ENCODE measurements at places on chromosomes 2 and 18. TPM values are rescaled to one million over a fixed set of nuclear protein-coding genes. Genes with fewer than 3 reads are reported as not detected.

DNA sequence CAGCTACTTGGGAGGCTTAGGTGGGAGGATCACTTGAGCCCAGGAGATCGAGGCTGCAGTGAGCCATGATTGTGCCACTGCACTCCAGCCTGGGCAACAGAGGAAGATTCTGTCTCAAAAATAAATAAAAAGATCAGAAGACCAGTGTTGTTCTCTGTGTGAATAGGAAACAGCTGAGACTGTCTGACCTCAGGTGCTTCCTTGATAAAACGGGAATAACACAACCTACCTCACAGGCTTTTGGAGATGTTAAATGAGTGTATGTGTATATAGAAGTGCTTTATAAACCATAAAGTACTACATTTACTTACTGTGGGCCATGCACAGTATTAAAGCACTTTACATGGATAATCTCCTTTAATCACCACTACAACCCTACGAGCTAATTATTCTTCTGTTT is 9.9 kb upstream of the CETN1 start:
- peaks cover 2% of the 10 kb centered on the region for H3K4me1 ChIP-seq
- H3K36me3 ChIP-seq = no peaks in the 10 kb centered on the region
- H3K27me3 ChIP-seq = no peaks in the 10 kb centered on the region

GRCh38 chr2:113166187-113166645 is 7.6 kb upstream of the PSD4 start:
- H3K4me3 ChIP-seq = no peak overlapping the region
- no peak for DNase-seq
- no peaks in the 10 kb centered on the region for H3K36me3 ChIP-seq
- H3K27me3 ChIP-seq = no peaks in the 10 kb centered on the region

DNA sequence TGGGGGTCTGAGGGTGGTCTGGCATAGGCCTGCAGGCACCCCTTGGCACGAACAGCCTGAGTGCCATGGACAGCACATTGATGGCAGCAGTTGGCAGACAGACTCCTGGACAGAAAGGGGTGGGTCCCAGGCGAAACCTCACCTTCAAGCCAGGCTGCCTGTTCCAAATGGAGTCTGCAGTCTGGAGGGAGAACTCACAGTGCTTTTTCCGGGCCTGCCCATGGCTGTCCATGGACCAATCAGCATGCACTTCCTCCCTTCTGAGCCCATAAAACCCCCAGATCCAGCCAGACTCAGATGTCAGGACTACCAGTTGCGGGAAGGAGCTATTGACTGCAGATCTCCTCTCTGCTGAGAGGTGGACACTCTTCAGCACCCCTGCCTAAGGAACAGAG is 694.6 kb upstream of the ACVR2A start:
- no peaks in the 10 kb centered on the region for H3K4me1 ChIP-seq
- H3K27ac ChIP-seq = no peak overlapping the region
- no peak overlapping the region for H3K4me3 ChIP-seq
- H3K27me3 ChIP-seq = no peaks in the 10 kb centered on the region
- DNase-seq = no peak

DNA sequence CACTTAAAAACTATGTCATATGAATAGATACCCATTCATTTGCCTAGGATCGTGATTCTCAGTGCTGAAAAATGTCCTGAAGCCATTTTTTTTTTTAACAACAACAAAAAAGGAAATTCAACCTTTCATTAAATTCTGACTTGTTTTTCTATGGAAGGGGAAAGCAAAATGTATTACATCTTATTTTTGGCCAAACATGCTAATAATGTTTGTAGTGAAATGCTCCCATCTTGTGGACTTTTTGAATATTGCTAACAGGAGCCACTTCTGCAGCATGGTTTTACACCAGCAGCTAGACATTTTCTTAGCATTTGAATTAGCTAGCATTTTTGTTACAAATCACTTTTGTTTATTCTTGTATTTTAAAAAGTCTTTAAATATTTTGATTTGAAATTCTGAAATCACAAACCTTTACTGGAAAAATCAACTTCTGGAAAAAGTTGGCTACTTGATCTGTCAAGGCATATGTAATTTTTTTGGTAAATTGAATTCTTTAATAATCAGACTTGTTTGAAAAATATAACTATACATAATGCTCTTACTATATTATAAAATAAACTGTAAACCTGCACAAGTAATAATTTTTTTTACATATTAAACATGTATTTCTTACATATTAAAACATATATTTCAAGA is 75.8 kb downstream of the KIDINS220 start:
- no peak overlapping the region for H3K27ac ChIP-seq
- H3K4me1 ChIP-seq = no peaks in the 10 kb centered on the region
- H3K27me3 ChIP-seq = no peaks in the 10 kb centered on the region
- DNase-seq = peak; percentile 56

Gene MBP
- total RNA-seq = 61.2 TPM

- DNase-seq = no peak
- peaks cover 12% of the 10 kb centered on the region for H3K4me1 ChIP-seq
- no peaks in the 10 kb centered on the region for H3K27me3 ChIP-seq
- no peaks in the 10 kb centered on the region for H3K36me3 ChIP-seq
- no peak overlapping the region for H3K4me3 ChIP-seq
Measured at GRCh38 chr18:44741085-44741484, 60.4 kb downstream of the SETBP1 start.

Gene SLC14A1
- 8.5 TPM for total RNA-seq

DNA sequence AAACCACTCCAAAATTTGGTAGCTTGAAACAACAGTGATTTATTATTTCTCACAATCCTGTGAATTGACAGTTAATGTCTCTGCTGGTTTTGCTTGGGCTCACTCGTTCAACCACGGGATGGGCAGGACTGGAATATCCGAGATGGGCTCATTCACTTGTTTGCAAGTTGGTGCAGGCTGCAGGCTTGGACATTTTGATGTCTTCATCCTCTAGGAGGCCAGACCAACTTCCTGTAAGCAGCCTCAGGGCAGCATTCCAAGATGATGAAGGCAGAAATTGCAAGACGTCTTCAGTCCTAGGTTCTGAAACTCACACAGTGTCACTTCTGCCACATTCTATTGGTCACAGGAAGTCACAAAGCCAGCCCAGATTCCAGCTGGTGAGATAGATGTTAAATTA is 47.1 kb downstream of the GPR39 start:
- no peaks in the 10 kb centered on the region for H3K36me3 ChIP-seq
- no peaks in the 10 kb centered on the region for H3K27me3 ChIP-seq

Gene IL1R1
- total RNA-seq = 95.9 TPM

- no peak for DNase-seq
- no peaks in the 10 kb centered on the region for H3K4me1 ChIP-seq
- H3K36me3 ChIP-seq = no peaks in the 10 kb centered on the region
- no peaks in the 10 kb centered on the region for H3K27me3 ChIP-seq
- H3K4me3 ChIP-seq = no peak overlapping the region
- no peak overlapping the region for H3K27ac ChIP-seq
Measured at GRCh38 chr2:50672282-50672681, 359.6 kb downstream of the NRXN1 start.

DNA sequence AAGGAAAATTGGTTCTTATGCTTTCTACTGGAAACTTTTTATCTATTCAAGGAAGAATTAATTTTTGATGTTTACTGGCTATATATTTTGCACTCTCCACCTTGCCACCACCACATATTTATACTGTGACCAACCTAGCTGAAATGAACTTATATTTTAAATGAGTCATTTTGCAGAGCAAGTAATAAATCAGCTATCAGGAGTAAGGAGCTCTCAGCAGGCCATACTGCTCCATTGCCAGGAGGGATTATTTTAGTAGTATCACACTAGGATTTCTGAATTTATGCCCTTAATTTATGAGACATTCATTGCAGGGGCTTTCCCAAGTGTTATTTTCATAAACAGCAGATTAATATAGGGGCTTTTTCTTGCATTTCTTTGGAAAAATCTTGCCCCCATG is 125.8 kb upstream of the CYP1B1 start:
- H3K36me3 ChIP-seq = no peaks in the 10 kb centered on the region
- H3K4me1 ChIP-seq = no peaks in the 10 kb centered on the region
- no peak overlapping the region for H3K4me3 ChIP-seq
- DNase-seq = no peak
- no peak overlapping the region for H3K27ac ChIP-seq

GRCh38 chr2:192010073-192010472 is 163.2 kb upstream of the CAVIN2 start:
- H3K4me3 ChIP-seq = no peak overlapping the region
- no peak overlapping the region for H3K27ac ChIP-seq
- H3K36me3 ChIP-seq = no peaks in the 10 kb centered on the region
- DNase-seq = no peak

DNA sequence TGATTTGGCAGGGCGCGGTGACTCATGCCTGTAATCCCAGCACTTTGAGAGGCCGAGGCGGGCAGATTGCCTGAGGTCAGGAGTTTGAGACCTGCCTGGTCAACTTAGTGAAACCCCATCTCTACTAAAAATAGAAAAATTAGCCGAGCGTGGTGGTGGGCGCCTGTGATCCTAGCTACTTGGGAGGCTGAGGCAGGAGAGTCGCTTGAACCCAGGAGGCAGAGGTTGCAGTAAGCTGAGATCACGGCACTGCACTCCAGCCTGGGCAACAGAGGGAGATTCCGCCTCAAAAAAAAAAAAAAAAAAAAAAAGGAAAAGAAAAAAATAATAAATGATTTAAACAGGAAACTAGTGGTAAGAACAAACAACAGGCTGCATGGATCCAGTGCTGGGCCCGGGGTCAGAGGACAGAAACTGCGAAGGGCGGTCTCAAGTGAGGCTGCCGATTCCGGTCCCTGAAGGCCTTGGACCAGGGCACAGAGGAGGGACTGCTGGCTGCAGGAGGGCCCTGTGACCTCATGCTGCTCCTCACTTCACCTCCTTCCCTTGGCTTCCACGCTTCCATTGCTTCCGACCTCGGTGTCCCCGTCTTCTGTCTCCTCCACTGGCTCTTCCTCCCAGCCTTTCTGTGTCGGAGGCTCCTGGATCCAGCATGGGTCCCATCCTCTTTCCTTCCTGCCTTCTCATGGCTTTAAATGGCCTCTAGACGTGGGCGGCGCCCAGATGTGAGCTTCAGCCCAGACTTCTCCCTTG is 2.1 kb upstream of the GRHL1 start:
- H3K27me3 ChIP-seq = peaks cover 5% of the 10 kb centered on the region
- H3K27ac ChIP-seq = no peak overlapping the region
- no peaks in the 10 kb centered on the region for H3K4me1 ChIP-seq
- no peak overlapping the region for H3K4me3 ChIP-seq
- DNase-seq = no peak

Gene TFCP2L1
- total RNA-seq = 172 TPM

- H3K4me3 ChIP-seq = no peak overlapping the region
- no peaks in the 10 kb centered on the region for H3K36me3 ChIP-seq
- H3K4me1 ChIP-seq = peaks cover 59% of the 10 kb centered on the region
- no peak for DNase-seq
Measured at GRCh38 chr2:237702441-237703391, 75.3 kb downstream of the LRRFIP1 start.

- no peak overlapping the region for H3K27ac ChIP-seq
- H3K27me3 ChIP-seq = no peaks in the 10 kb centered on the region
- H3K4me1 ChIP-seq = peaks cover 8% of the 10 kb centered on the region
- DNase-seq = no peak
- H3K4me3 ChIP-seq = no peak overlapping the region
Measured at GRCh38 chr2:144432921-144433320, 87.0 kb downstream of the ZEB2 start.

DNA sequence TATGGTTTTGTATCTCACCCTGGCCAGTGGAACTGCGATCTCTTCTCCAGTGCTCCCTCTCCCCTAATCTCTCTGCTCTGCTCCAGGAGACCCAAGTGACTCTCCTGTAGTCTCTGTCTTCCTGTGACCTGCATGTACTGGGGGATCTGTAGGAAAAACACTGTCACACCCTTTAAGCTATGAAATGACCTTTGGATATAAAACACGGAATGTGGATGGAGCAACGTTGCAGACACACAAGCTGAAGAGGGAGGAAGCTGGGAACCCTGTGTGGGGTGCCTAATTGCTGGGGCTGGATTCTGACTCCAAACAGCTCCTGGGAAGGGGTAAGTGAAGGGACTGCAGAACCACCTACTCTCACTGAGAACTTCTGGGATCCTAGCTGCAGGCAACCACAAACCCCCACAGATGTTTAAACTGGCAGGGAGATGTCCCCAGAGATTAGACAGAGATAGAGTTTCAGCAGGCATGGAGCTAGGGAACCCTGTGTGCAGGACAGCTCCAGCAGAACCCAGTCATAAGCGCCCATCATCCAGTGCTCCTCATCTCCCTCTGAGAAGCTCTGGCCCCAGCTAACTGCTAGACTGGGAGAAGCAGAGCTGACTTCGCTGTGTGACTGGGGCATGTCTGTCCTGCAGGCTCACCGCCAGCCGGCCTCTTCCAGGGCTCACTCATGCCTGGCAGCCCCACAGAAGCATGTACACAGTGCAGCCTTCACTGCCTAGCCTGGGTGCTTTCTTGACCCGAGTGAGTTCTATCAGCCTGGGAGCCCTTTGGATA is 482.7 kb upstream of the SETBP1 start:
- no peak overlapping the region for H3K4me3 ChIP-seq
- H3K27ac ChIP-seq = no peak overlapping the region
- no peak for DNase-seq

- no peak overlapping the region for H3K4me3 ChIP-seq
- H3K27ac ChIP-seq = peak overlapping the region; percentile 73
- no peaks in the 10 kb centered on the region for H3K27me3 ChIP-seq
Measured at GRCh38 chr2:30239308-30239985, 8.1 kb downstream of the LBH start.

GRCh38 chr2:31922542-31923408 is 88.0 kb downstream of the MEMO1 start:
- H3K4me1 ChIP-seq = no peaks in the 10 kb centered on the region
- H3K4me3 ChIP-seq = no peak overlapping the region
- no peak for DNase-seq
- no peaks in the 10 kb centered on the region for H3K36me3 ChIP-seq

DNA sequence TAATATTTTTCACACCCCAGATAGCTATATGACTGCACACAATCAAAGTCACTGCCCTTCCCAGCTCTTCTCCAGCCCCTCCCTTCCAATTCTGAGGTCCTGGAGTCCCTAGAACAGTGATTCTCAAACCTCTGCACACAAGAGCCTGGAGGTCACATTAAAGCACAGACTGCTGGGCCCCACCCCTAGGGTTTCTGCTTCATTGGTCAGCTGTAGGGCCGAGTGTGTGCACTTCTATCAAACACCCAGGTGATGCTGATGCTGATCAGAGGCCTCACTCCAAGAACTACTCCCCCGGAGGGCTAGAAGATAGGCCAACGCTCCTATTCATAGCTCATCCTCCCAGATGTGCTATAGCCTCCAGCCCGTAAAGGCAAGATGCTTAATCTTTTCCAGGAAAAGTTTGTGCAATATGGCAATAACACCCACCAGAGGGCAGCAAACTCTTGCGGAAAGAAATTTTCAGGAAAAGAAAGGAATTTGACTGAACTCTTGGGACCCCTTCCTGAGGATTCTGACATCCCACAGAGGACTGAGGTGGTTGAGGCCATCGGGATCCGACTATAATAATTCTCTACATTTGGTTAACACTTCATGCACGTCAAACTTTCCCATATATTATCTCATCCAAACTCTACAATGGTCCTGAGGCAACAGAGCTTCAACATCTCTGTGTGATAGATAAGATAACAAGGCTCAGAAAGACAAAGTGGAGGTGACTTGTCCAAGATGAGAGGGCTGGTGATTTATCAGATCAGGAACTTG is 194.2 kb upstream of the PKDCC start:
- no peak overlapping the region for H3K27ac ChIP-seq
- H3K27me3 ChIP-seq = no peaks in the 10 kb centered on the region
- H3K36me3 ChIP-seq = no peaks in the 10 kb centered on the region
- no peak overlapping the region for H3K4me3 ChIP-seq
- DNase-seq = peak; percentile 89

Gene ALPG
- not detected for total RNA-seq
